ENCODE measurements at places on chromosomes 1 and 21. TPM values are rescaled to one million over a fixed set of nuclear protein-coding genes. Genes with fewer than 3 reads are reported as not detected.
A peak's percentile ranks its signal among the peaks of the same experiment; 100 is the strongest.

GRCh38 chr1:162939035-162939434 is 78.1 kb upstream of the CCDC190 start:
- no peak for DNase-seq

GRCh38 chr1:178037510-178038253 is 56.2 kb upstream of the RASAL2 start:
- DNase-seq = peak; percentile 64

Gene ZBTB18
- total RNA-seq = 37.9 TPM

Gene ATP1A4
- not detected for total RNA-seq

- DNase-seq = peak; percentile 87
Observed at GRCh38 chr1:24416666-24417391, 1.2 kb downstream of the NIPAL3 start.

GRCh38 chr1:234435620-234436019 is 43.4 kb downstream of the TARBP1 start:
- DNase-seq = no peak

Gene SDCCAG8
- 27.3 TPM for total RNA-seq

Gene C1orf185
- total RNA-seq = not detected

Gene NIT1
- total RNA-seq = 28.4 TPM

- no peak for DNase-seq
Observed at GRCh38 chr1:40301541-40302299, 15.4 kb downstream of the COL9A2 start.

- DNase-seq = no peak
Observed at GRCh38 chr1:207645635-207646081, 725 bp downstream of the CR1L start.

DNA sequence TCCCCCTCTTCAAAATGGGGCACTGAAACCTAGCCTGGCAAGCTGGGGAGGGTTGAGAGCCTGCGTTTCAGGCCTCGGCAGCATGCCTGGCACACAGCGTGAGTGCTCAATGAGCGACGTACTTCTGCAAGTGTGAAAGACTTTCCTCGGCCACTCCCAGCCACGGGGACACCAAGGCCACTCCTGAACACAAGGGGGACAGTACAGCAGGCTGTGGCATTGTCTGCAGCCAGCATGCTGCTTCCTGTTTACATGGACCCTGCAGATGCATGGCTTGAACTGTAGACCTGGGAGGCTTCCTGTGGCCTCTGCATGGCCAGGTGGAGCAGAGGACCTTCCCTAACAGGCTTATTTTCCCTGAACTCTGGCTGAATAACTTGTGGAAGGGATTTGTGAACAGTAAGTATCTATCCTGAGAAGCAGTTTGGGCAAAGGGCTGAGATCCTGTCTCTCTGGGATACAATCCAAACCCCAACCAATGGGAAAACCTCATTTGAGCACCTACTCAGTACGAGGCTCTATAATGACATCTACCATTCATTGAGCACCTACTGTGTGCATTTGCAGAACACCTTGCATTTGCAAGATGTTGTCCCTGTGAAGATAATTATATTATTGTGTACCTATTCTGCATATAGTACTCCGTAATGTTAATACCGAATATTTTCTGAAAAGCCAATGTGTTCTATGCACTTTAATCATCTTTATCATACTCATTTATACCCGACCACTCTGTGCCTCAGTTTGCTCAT is 9.9 kb upstream of the HSPG2 start:
- DNase-seq = no peak

DNA sequence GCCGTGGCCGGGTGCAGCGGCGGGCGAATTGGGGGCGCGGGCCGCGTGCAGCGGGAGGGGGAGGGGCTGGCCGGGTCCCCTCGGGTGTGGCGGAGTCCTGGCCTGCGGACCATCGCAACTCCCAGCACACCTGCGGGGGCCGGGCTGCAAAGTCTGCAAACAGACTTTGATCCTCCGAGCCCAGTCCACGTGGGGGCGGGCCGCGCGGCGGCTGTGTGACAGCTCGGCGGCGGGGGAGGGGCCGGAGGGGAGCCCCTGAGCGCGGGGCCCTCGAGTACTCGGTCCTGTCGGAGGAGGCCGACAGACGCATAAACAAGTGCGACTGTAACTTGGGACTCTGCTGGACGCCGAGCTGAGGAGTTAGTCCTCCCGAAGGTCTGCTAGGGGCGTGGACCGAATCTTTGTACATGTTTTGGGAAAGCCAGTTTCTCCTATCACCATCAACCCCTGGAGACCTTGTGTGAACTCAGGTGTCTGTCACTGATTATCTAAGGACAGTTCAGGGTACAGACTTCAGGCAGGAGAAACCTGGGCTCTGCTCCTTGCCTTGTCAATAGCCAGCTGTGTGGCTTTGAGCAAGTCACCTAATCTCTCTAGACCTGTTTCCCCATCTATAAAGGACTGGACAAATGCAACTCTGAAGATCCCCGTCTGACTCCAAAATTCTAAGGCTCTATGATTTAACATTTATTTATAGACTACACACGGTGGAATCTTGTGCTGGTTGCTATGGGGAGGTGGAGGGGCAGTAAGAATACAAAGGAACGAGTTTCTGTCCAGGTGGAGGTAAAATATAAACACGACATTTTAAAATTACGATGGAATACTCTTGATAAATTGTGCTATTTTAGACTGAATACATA is 710 bp upstream of the SLC30A1 start:
- DNase-seq = peak; percentile 46

DNA sequence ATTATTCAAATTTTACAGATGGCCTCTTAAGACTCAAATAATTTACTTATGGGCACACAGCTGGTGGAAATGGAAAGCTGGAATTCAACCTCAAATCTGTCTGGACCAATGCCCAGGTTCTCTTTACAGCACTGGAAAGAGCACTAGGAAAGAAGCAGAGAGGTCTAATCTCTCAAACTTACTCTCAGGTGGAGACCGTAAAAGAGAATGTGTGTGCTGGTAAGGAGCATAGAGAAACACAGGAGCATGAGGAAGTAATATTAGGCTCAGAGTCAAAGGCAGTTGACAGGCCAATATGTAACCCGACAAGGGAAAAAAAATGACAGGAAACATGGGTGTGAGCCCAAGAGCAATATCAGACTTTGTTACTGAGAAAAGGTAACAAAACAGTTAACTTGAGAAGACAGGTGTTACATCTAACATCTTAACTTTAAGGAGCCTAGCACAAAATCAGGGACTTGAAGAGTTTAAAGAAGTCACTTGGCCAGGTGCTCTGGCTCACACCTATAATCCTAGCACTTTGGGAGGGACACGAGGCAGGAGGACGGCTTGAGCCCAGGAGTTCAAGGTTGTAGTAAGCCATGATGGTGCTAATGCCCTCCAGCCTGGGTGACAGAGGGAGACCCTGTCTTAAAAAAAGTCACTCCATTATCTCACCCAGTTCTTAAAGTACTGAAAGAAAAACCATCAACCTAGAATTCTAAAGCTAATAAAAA is 20.7 kb downstream of the PPP1R15B start:
- no peak for DNase-seq

GRCh38 chr1:158652721-158653334 is 33.7 kb downstream of the SPTA1 start:
- no peak for DNase-seq

Gene FLG2
- not detected for total RNA-seq

DNA sequence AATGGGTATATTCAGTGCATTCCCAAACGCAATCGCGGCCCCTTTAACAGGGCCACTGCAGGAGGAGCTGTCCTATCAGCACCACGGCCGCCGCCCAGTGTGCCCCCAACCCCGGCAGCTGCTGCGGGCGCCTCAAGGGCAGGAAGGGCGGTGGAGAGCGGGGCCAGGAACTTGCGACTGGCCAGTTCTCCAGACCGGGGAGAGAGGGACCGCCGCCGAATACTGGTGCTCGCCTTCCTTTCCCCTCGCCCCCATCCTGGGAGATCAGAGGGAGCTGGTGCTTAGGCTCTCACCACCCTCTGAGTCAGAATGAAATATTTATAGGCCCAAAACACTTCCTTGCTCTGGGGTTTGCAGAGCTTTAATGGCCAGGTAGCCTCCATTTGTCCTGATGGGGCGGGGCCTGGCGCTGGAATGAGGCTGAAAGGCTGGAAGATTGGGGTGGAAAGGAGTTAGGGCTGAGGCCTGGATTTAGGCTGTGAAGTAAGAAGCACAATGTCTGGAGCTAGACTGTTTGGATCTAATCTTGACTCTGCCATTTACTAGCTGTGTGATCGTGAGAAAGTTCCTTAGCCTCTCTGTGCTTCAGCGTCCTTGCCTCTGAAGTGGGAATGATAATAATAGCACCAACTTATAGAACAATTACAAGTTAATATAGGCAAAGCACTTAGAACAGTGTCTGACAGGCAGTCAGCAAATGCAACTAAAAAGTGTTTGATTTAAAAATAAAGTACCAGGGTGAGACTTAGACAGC is 75.5 kb downstream of the NAV1 start:
- peak; percentile 52 for DNase-seq

DNA sequence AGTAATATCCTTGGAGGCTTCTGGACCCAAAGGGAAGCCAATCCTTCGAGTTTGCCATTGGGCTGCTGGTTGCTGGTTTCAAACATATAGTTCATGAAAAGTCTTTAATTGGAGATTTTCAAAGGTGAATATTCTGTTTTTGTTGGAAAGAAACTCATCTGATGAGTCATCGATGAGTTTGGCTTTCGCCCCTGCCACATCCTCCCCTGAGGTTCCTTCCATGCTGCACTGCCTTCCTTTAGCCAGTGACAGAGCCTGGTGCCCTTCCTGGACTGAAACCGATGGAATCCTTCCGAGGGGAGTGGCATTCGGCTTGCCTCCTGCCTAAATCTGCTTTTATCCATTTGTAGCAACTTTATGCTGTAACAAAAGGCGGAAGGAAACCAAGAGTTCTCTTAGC is 550.0 kb downstream of the KIF26B start:
- DNase-seq = peak; percentile 62

- DNase-seq = no peak
Observed at GRCh38 chr1:58442114-58442513, 104.4 kb downstream of the OMA1 start.

Gene AADACL3
- not detected for total RNA-seq

DNA sequence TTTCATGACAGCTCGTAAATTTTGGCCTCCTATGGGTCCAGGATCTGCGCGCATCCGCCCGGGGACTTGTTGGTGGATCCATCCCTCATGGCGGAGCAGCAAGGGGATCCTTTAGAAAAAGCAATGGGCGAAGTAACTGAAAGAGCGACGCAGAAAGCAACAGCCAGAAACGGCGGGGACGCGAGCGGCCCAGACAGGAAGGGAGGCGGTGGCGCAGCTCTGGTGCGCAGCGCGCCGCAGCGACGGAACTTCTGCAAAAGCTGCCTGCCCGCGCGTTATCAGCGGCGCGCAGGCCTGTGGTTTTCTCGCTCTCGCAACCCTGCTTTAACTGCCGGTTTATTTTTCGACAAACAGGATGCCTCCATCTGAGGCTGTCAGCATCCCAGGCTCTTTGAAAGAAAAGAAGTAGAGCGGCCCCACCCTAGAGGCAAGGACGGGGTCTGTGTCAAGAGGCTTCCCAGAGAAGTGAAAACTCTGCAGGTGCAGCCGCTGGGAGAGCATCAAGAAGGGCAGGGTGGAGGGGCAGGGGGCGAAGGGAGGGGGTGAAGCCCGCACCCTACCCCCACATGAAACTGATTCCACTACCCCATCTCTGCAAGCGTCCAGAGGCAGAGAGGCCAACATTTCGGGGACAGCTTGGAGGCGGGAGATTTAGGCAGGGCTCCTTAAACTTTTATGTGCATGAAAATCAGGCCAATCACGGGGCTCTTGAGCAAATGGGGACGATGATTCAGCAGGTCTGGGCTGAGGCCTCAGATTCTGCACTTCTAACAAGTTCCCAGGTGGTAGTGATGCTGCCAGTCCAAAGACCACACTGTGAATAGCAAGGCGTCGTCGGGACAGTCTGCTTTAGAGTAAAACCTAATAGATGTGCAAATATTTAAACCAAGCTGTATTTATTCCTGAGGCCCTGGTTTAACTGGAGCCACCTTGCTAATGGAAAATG is 22.2 kb downstream of the RUNX1 start:
- no peak for DNase-seq

Gene OTUD3
- 4.0 TPM for total RNA-seq

DNA sequence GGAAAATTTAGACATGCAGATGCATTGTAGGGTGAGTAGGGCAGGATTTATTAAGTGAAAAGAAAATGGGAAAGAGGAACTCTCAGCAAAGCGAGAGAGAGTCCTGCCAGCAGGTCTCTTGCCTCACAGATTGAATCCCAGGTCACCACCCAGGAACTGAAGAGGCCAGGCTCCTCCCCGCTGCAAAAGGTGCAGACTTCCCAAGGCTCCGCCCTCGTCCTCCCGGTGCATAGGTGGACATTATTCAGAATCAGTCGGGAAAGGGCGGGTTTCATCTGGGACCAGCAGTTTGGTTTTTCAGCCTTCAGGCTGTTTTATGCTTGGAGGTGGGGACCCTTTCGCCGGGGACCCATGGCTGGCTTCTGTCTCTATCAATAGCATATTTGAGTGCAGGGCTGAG is 41.6 kb upstream of the APP start:
- no peak for DNase-seq

GRCh38 chr1:3955196-3955772 is 55.2 kb upstream of the C1orf174 start:
- DNase-seq = no peak

DNA sequence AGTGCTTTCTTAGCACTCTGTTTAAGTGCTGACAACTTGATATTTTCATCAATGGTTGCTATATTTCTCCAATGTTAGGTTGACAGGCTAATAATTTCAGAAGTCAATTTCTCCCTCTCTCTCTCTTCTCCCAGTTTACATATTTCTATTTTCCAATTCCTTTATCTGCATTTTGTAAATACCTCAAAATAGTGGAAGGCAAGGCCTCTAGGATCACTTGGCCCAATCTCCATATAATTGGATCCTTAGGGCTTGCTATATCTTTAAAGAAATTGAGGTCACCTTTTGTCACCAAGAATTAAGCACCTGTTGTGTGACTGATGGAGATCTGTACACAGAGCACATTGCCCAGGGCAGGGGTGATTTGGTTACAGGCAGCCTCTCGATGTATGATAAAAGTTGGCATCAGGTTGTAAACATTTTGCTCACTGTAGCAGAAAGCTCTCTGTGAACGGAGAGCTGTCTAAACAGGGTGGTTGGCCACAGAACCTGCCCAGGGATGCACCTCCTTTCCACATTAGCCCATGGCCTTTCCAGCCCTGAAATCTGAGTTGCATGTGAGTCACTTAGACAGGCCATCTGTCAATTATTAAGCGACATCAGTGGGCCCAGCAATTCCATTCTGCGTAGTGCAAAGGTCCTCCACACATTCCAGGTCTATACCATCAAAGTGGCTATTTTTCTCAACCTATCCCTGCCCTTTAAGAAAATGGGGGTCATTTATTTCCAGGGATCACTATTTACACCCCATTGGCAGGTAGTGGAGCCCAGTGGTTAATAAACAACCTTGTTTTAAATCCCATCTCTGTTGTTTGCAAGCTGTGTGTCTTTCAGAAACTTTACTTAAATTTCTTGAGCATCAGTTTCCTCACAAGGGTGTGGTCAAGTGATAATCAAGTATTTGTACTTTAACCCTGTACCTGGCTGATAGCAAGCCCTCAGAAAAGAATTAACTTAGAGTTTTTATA is 29.1 kb upstream of the IRF2BP2 start:
- DNase-seq = no peak

DNA sequence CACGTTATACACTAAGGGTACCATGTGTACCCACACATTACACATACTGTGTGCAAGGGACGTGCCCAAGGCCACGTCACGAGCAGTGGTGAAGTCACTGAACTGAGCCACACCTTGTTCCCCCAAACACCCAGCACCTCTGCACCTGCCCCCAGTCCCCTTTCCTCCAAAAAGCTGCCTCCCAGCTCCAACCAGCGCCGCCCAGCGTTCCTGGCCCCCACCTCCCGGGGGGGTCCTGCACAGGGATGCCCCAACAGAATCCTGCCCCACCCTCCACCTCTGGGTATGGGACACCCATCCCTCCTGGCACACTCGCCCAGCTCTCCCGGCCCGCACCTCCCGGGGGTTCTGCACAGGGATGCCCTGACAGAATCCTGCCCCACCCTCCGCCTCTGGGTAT is 54.1 kb downstream of the CHD5 start:
- no peak for DNase-seq
